ENCODE measurements at places on chromosomes 2 and 18.

DNA sequence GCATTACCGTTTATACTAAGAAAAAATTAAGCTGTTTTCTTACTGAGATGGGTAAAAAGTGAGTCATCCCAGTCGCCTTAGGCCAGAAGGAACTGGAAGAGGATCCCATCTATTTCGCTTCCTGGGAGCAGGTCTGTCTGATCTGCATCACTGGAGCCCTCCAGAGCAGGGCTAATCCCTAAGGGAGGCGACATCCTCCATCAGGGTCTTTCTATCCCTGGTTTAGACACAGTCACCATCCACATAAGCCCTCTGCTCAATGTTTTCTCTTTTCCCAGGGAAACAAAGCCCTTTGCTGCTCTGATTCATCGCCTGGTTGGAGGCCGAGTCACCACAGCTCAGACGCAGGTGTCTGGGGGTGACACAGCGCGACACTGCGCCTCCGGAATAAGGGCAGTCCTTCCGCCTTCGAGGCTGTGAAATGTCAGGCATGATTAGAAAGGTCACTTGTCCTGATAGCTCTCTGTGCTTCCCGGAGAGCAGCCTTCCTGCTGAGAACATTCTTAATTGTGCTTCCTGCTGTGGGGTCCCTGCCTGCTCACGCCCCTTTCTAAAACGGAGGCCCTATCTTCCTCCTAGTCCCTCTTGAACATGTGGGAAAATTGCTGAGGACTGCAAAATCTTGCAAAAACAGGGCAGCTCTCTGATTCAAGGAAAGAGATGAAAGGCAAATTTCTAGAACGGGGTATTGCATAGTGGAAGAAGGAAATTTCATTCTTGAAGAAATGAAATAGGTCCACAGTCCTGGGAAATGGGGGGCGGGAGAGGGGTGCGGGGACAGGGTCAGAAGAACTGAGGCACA is 56.3 kb downstream of the MARCHF4 start:
- peak; percentile 79 for DNase-seq

GRCh38 chr18:59904011-59904601 is 4.3 kb downstream of the PMAIP1 start:
- DNase-seq: no peak

GRCh38 chr2:101961338-101962191 is 30.2 kb upstream of the IL1R2 start:
- peak; percentile 54 for DNase-seq

GRCh38 chr2:226063704-226064440 is 664.4 kb downstream of the NYAP2 start:
- DNase-seq: peak; percentile 87

GRCh38 chr2:24792874-24793760 is at the start of the genes CENPO and PTRHD1:
CENPO (plus strand) TSS chr2:24793425; CDS start chr2:24793920, 495 bp downstream.
PTRHD1 (minus strand) TSS chr2:24793391; CDS start chr2:24793377, 14 bp downstream.
- DNase-seq: peak; percentile 98

- no peak for DNase-seq
These were observed 5.4 kb downstream of the IRS1 start for GRCh38 chr2:226794196-226794661.

GRCh38 chr2:105749583-105750400 is 5.1 kb downstream of the NCK2 start:
- DNase-seq: peak; percentile 30

- DNase-seq: no peak
These were observed 98.6 kb downstream of the CAPN13 start for GRCh38 chr2:30708491-30709290.

GRCh38 chr2:2114707-2115245 is 216.3 kb downstream of the MYT1L start:
- DNase-seq: no peak

DNA sequence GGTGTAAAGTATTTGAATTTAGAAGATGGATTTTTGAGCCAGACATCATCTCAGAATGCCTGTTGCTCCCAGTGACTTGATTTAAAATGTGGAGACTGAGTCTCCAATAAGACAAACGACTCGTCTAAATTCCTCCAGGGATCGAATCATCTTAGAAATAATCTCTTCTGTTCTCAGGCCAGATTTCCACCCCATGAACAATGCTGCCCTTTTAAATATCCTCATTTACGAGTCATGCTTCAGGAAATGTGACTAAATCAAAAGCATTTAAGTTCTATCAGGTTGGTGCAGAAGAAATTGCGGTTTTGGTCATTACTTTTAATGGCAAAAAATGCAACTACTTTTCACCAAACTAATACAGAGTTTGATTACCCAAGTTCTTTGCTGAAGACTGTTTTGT is 684.6 kb upstream of the SOX11 start:
- DNase-seq: no peak

DNA sequence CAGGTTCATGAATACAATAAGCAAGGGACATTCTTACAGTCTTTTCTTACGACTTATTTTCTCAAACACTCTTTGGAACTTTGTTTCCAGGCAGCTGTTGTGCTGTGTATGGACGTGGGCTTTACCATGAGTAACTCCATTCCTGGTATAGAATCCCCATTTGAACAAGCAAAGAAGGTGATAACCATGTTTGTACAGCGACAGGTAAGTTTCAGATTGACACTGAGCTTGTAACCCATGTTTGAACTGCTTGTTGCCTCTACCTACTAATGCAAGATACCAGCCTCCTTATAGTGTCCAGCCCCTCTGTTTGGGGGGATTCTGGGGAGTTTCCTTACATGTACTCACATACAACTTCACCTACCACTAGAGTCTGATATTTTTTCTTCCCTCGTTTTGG is 3.8 kb downstream of the XRCC5 start:
- DNase-seq: no peak

DNA sequence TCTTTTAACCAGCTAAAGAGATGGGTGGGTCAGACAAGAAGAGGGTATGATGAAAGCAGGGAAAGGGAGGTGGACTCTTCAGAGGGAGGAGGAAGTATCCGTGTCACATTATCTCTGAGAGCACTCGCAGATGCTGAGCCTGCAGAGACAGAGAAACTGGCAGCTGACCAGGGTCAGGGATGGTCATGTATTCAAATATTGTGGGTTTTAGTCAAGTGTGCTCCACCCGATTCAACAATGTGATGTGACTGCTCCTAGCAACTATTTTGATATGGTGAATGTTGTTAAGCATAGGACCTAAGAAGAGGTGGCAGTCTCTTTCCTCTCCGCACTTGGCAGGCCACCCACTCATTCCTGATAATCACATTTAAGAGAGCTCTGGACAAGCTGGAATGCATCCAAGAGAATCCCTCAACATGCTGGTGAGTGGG is 1.3 kb upstream of the CLIP4 start:
- DNase-seq: peak; percentile 96

Measured in myocyte (in vitro differentiated cells).